Stimulated activated CD8-positive, alpha-beta memory T cell treated with anti-CD3 and anti-CD28 coated beads, Interleukin-2, amount 100 ng/mL, for 1 hour (primary cell): ENCODE measurements at places on chromosomes 11 and 22.

DNA sequence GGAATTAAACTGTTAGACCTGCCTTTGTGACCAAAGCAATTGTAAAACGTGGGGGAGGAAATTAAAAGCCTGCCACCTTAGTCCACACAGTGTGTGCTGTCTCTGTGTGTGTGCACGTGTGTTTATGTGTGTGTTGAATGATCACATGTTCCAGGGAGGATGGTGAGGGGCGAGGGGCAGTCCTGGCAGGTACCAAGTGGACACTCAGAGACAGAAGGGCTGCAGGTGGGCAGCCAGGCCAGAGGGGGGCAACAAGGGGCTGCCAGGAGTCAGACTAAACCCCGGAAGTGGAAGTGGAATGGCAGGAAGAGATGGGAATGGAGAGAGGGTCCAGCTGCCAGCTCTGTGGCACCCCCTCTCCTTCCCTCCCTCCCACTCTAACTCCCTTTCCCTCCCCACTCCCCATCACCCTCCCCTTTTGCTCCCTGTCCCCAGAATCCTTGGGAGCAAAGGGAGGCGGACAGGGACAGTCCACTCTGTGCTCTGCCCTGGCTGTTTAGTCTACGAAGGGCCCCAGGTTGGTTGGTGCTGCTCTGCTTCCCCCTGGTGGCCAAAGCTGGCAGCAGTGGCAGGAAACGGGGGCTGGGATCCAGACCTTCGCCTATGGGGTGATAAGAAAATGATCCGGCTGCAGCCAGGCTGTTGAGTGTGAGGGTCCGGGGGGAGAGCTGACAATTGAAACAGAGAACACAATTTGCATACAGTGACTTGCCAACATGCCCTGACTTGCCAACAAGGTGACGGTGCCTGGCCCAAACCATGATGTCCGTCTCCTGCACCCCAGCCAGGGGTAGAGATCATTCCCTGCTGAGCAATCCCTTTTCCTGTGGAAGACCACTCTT, 24.4 kb downstream of the P2RY2 start:
- DNase-seq, result peak; percentile 37

GRCh38 chr11:2529173-2529572, 84.4 kb downstream of the KCNQ1 start:
- no peak for DNase-seq

DNA sequence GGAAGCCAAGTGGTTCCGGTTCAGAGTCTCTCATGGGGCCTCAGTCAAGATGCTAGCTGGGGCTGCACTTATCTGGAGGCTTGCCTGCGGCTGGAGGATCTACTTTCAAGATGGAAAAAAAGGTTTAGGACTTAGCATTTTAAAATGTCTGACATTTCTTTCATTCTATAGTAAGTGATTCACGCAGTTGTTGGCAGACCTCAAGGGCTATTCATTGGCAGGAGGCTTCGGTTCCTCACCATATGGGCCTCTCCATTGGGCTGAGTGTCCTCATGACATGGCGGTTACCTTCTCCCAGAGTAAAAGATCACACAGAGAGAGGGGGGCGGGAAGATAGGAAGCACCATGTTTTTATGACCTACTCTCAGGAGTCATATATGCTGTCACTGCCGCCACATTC, 298.0 kb upstream of the PLET1 start:
- no peak for DNase-seq

GRCh38 chr11:1162491-1163311, 4.9 kb downstream of the MUC5AC start:
- DNase-seq, result no peak

GRCh38 chr22:43811777-43812148, 342 bp downstream of the EFCAB6 start:
- DNase-seq, result no peak

- no peak for DNase-seq
Observed at GRCh38 chr11:126702987-126703386, 297.6 kb downstream of the KIRREL3 start.

DNA sequence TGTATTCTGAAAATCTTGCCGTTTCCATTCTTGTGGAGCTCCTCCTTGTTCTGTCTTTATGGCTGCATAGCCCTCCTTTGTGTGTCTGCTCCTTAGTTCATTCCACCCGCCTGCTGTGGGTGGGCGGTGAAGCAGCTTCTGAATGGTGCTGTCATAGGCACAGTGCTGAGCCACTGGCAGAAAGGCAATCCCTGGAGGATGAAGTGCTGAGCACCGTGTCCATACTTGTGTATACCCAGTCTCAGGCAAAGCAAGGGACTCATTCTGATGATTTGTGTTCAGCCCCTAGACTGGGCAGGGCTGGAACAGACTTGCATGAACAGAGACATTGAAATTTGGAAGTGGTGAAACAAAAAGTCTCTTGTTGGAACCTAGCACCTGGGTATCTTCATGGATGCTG, 134.9 kb downstream of the MYO18B start:
- no peak for DNase-seq

DNA sequence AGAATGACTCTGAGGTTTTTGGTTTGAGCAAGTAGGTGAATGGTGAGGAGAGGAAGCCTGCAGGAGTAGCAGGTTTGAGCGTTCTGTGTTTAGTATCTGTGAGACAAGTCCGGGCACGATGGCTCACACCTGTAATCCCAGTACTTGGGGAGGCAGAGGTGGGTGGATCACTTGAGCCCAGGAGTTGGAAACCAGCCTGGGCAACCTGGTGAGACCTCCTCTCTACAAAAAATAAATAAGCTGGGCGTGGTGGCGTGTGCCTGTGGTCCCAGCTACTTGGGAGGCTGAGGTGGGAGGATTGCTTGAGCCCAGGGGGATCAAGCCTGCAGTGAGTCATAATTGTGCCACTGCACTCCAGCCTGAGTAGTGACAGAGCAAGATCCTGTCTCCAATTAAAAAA, 9.7 kb upstream of the CENATAC start:
- DNase-seq, result no peak

- DNase-seq, result no peak
Observed at GRCh38 chr11:95459291-95460042, 228.5 kb upstream of the SESN3 start.

DNA sequence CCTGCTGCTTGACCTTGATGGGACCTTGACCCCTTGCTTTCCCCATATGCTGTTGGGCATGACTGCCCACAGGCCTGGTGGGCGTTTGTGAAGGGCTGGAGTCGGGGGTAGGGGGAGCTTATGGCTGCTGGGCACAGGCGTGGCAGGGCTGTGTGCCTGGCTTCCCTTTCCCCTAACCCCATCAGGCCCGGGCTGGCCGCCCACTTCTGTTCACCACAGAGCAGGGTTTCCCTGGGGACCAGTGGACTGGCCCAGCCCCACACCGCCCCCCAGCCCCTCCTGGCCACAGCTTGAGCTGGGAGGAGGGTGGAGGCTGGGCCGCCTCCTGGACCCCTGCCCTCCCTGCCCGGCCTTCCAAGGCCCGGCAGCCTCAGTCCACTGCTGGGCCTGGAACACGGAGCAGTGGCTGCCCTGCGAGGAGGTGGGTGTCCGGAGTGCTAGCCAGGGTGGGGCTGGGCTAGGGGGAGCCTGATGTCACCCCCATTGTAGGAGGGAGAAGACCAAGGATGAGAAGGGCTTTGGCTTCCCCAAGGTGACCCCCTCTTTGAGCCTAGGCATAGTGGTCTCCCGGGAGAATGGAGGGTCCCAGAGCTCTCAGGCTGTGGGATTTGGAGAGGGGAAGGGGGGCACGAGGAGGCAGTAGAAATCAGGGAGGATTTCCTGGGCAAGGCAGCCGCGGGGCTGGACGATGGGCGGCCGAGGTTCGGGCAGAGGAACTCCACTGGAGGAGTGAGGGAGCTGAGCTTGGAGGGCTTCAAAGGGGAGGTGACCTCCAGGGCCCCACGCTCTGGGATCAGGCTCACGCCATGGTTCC, at the start of gene AIFM3:
TSS of gene AIFM3 (plus strand) at position 373 of the 814 bp plus-strand sequence. CDS start 690 bp downstream, outside the sequence.
- DNase-seq, result no peak

- no peak for DNase-seq
Observed at GRCh38 chr22:27113211-27113635, 455.8 kb downstream of the MIAT start.

- DNase-seq, result no peak
Observed at GRCh38 chr22:47694536-47695130, 932.2 kb downstream of the TBC1D22A start.

DNA sequence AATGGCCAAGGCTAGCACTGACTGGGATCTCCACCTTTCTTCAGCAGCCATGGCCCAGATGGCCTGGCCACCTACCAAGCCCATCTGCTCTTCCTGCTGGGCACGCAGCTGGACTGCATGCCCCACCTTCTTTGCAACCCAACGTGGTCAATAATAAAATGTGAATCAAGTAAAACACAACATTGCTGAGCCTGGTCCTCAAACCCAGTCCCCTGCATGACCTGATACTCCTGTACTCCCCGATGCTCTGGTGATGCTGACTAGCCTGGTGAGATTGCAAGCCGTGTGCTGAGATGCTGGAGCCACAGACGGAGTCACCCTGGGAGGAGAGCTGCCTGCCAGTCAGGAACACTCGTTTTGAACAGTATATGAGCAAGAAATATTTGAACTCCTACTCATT, 34.0 kb downstream of the PARVG start:
- no peak for DNase-seq

DNA sequence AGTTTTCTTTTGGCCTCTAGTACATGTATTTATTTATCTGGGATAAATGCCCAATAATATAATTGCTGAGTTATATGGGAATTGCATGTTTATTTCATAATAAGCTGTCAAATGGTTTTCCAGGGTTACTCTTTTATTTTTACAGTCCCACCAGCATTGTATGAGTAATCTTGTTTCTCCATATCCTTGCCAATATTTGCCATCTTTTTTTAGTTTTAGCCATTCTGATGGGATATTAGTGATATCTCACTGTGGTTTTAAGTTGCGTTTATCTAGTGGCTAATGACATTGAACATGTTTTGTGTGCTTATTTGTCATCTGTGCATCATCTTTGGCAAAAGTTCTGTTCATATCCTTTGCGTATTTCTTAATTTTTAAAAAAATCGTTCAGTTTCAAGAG, 372.8 kb upstream of the CCDC179 start:
- no peak for DNase-seq

GRCh38 chr11:68714060-68714856, 29.9 kb downstream of the GAL start:
- no peak for DNase-seq

DNA sequence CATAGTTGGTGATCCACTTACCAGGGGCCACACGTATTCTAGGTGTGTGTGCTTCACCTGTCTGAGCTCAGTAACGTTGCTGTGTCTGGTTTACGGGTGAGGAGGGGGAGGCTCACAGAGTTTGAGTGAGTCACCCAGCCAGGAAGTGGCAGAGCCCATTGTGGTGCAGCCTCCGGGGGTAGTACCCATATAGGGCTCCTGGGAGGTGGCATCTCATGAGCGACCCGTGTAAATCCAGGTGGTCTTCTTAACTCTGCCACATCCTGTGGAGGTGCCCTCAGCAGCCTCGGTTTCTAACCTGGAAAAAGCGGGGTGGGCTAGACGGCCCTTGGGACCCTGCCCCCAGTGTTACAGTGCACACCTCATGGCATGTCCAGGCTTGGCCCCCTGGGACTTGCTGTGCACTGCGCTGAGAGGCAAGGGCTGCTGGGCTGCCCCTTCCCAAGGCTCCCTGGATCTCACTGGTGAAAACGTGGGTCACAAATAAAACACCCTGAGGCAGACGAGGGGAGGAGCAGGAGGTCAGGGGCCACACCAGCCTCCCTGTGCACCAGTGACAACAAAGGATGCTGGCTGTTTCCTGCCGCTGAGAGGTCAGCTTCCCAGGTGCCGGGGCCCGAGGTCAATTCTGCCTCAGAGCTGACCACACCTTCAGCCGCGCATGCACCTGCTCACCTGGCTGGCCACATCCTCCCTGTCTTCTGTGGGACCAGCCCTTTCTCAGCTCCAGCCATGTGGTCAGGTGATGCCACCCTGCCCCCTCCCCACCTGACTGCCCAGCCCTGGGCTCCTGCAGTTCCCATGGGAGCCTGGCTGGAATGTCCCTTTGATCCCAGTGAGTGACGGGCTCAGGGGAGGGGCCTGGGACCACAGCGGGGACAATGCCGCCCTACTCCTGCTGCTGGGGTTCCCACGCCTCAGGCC, 305.1 kb downstream of the CTTN start:
- DNase-seq, result no peak

- no peak for DNase-seq
Observed at GRCh38 chr11:128491195-128491936, 96.0 kb downstream of the ETS1 start.

- no peak for DNase-seq
Observed at GRCh38 chr11:45470794-45471167, 184.6 kb upstream of the SYT13 start.

GRCh38 chr11:88596786-88597185, 259.2 kb upstream of the CTSC start:
- no peak for DNase-seq

DNA sequence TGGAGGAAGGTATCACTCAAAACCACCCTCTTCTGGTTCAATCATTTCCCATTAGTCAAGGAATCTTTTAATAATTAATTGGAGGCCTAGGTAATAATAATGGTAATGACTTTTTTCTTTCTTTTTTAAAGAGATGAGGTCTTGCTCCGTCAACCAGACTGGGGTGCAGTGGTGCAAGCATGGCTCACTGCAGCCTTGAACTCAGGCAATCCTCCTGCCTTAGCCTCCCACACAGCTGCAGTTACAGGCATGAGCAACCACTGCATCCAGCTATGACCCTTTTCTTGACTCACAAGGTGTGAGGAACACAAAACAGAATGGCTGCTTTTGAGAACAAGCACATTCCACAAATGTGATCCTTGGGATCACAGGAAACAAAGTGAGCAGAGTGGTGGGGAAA, 3.6 kb downstream of the POLDIP3 start:
- no peak for DNase-seq

GRCh38 chr22:21797444-21798221, 62.0 kb upstream of the YPEL1 start:
- DNase-seq, result no peak

DNA sequence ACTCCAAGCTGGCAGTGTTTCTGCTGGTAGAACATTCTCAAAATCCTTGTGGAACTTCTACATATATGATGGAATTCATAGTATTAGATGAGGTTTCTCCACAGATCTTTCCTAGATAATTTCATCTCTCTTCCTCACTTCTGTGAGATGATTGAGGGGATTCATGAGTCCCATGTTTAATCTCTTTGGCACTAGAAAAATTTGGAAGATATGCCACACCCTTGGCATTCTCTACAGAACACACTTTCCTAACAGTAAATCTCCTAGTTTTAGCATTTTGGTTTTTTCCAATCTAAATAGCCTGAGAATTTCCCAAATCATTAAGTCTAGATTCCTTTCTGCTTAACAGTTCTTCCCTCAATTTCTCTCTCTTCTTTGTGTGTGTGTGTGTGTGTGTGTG, 35.3 kb downstream of the MED15 start:
- no peak for DNase-seq

DNA sequence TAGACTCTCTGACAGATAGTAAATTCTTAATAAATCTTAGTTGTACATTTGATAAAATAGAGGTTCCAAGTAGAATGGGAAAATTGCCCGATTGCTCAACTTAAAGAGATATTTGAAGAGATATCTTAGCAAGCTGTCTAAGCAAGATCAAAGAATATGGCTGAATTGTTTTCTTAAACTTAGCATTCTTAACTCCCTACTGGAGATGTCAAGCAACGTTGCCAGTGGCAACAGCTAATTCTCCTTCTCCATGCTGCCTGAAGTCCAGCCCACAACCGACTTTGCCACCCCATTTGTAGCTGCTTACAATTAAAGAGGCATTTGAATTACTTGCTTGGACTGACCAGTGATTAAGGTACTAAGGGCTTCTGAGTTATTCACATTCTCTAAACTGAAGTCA, 94.4 kb downstream of the FAM181B start:
- no peak for DNase-seq
